Kidney tubule cell (primary cell): ENCODE measurements at places on chromosomes 6 and 20.

DNA sequence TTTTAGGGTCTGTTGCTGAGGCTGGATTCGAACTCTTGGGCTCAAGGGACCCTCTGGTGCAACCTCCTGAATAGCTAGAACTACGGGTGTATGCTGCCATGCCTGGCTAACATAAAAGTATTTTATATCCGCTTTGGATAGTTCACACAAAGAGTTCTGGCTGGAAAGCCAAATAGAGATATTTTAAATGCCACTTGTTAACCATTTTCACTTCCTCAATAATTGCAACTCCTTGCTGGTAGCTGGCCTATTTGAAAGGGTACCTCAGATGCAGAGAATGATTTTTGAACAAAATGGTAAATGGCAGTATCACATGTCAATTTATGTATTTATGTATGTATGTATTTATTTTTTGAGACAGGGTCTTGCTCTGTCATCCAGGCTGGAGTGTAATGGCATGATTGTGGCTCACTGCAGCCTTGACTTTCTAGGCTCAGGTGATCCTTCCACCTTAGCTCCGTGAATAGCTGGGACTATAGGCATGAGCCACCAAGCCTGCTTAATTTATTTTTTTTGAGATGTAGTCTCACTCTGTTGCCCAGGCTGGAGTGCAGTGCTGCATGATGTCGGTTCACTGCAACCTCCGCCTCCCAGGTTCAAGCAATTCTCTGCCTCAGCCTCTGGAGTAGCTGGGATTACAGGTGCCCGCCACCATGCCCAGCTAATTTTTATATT is 12.9 kb upstream of the JARID2 start:
- DNase-seq: no peak

- no peak for DNase-seq
Observed at GRCh38 chr6:65501045-65501444, 206.0 kb downstream of the EYS start.

- no peak for DNase-seq
Observed at GRCh38 chr20:59589086-59589684, 15.2 kb upstream of the PHACTR3 start.

DNA sequence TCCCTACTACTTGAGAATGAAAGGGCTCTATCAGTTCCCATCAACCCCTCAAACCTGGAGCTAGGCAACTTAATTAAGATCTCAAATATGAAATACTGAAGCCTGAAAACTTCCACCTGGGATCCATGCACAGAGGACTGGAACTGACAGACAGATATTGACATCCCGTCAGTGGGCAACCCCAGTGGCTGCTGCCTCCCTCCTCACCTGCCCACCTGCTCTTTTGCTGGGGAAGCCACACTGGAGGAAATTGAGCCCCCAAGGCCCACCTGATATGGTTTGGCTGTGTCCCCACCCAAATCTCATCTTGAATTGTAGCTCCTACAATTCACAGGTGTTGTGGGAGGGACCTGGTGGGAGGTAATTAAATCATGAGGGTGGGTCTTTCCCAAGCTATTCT is 192.8 kb downstream of the LRFN2 start:
- DNase-seq: no peak

- no peak for DNase-seq
Observed at GRCh38 chr20:25654487-25654886, 30.7 kb upstream of the NANP start.

- no peak for DNase-seq
Observed at GRCh38 chr20:32484225-32484957, 100.7 kb downstream of the NOL4L start.

- DNase-seq: no peak
Observed at GRCh38 chr6:94196891-94197290, 777.5 kb upstream of the EPHA7 start.

DNA sequence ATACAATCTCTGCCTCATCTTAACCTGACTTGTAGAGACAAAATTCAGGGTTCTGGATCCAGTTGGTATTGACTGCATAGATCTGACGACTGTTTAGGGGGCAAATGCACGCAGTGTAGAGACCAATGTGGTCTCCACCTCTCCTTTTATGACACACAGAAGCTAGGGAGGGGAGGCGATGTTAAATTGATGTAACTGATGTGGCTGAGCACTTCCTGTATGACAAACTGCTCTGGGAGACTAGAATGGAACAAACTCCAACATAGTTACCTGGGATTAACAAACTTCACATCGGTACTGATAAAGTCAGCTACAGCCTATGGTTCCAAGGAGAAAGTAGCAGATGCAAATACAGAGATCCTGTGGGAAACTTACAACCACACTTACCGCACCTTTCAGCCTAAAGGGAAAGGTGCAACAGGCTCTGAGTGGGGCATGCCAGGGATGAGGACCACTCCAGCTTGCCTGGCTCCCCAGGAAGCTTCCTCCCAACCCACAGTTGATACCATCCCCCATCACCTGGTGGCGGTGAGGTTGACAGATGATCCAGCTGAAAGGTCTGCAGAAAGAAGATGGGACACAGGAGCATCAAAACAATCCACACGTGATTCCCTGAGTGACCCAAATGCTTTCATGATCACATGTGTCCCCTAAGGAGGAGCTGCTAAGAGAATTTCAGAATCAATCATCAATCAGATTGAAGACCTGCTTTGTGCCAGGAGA is 60.6 kb upstream of the MRPS10 start:
- DNase-seq: no peak

GRCh38 chr6:2962004-2962403 is 9.4 kb downstream of the SERPINB6 start:
- peak; percentile 16 for DNase-seq

DNA sequence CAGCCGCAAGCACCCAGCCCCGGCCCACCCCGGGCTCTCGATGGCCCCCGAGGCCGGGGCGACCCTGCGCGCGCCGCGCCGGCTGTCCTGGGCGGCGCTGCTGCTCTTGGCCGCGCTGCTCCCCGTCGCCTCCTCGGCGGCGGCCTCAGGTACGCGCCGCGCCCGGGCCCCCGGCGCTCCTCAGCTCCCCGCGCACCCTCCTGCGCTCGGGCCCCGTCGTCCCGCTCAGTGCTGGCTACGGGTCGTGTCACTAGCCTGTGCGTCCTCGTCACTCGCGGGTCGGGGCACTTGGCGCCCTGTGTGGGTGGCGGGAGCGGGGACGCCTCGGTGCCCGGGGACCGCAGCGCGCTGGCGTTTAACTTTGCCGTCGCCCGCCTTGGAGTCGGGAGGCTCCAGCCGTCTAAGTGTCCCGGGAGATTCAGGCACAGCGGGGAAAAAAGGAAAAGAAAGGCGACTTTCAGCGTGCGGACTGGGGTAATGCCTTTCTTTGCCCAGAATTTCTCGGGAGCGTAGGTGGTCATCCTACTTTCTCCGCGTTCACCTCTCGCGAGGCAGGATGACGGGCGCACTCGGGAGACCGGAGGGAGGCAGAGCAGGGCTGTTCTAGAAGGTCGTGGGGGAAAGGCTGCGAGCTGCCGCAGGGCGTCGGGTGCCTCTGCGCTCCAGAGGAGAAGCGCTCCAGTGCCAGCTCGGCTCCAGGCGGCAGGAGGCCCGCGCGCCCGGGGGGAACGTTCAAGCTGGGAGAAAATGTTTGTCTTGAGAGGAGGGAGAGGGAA is 545 bp downstream of the FNDC1 start:
- DNase-seq: peak; percentile 26

DNA sequence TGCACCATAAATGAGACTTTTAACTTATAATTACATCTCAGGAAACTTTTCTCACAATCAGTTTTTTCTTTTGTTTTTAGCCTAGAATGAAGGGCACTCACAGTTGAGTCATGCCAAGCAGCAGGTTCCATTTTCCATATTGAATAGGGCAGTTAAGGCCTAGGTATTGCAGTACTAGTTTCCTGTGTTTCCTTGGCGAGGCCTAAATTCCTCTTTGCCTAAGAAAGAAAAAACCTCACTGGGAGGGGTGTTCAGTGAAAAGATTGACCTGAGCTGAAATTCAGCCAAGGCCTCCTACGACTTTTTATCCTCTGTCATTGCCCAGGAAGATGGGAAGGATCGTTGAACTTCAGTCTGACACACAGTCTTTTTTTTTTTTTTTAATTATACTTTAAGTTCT is 85.5 kb downstream of the IMPG1 start:
- DNase-seq: no peak

DNA sequence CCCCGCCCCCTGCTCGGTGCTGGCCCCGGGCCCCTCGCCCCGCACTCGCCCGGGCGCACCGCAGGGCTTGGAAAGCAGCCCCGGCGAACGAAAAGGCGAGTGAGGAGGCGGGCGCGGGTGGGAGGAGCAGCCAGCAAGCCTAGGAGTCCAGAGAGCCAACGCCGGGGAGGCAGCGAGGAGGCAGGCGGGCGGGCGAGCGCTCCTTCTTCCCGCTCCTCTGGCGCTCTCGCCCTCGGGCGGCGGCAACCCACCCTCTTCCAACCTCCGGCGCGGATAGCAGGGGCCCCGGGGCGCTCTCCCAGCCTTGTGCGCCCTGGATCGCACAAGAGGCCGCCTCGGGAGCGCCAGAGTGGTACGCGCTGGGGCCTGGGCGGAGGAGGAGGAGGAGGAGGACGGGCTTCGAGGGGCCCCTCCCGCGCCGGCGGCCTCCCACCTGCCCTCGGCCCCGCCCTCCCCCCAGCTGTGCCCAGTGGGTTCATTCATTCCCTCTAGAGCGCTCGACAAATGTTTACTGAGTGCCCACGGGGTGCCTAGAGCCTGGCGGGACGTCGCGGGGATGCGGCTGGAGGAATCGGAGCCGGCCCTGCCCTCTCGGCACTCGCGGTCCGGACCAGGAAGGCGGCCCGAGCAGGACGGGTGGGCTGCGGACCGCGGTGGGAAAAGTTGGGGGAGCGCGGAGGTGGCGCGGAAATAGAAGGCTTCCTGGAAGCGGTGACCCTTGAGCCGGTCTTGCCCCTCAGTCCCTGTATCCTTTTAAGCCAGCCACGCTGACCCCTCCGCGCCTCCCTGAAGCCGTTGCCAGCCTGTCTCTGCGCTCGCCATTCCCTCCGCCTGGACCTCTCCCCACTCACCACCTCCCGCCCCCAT is at the start of gene BMP7:
TSS of gene BMP7 (minus strand) at position 351 of the 867 bp plus-strand sequence. CDS start 519 bp downstream, outside the sequence.
- DNase-seq: no peak

- DNase-seq: no peak
Observed at GRCh38 chr20:5044075-5044620, 42.8 kb upstream of the SLC23A2 start.

DNA sequence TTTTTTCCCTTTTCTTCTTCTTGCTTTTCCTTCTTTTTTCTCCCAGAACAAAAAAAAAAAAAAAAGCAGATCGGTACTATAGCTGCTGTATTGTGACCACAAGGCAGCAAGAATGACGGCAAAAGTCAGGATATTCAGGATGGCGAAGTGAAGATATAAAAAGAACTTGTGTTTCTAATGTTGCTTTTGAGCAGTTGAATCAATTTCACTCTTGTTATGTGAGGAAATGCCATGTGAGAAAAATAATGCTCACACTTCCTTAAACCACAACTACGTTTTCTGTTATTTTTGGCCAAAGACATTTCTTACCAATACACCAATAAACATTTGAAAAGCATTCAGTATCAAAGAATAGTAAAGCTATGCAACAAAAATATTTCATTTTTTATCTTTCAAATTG is 510.5 kb downstream of the HACE1 start:
- no peak for DNase-seq

DNA sequence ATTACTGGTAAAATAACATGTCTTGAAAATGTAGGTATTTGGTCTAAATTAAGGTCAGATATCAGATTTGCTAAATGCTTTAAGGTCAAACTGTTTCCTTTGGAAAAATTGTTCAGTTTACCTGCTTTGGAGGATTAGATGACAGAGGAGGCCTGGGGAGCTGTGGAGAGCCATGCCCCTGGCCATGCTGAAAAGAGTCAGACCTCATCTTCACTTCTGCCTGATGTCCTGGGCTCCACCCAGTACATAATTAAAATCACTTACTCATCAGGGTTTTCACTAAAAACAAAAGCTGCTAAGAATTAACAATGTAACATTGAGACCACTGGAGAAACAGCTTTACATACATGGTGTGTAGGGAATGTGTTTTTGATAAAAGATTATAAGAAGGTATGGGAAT is 60.8 kb upstream of the UNC93A start:
- DNase-seq: no peak

- DNase-seq: no peak
Observed at GRCh38 chr6:108574457-108575141, 13.9 kb downstream of the FOXO3 start.

- DNase-seq: no peak
Observed at GRCh38 chr6:148711833-148712654, 34.8 kb upstream of the UST start.

GRCh38 chr6:131807321-131807643 is 538 bp upstream of the ENPP1 start:
- no peak for DNase-seq

DNA sequence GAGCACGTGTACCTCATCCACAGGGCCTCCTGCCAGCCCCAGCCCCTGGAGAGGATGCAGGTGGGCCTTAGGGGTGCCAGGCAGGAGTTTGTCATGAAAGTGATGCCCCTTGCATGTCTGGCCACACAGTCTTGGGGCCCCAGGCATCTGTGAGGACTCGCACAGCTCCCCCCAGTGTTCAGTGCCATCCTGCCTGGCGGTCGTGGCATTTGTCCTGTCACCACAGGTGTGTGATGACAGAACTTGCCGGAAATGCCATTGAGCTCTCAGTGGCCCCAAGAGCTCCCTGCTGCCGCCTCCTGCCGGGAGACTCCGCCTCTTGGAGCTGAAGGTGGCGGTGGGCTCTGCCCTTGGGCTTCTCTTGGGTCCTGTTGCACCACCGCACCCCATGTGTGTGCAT is 30.6 kb upstream of the ADRM1 start:
- DNase-seq: no peak

GRCh38 chr6:41427642-41428335 is 92.4 kb downstream of the NCR2 start:
- peak; percentile 53 for DNase-seq

- no peak for DNase-seq
Observed at GRCh38 chr6:149044528-149044927, 273.0 kb upstream of the TAB2 start.

- DNase-seq: peak; percentile 68
Observed at GRCh38 chr6:73722318-73723060, 26.5 kb downstream of the CD109 start.

DNA sequence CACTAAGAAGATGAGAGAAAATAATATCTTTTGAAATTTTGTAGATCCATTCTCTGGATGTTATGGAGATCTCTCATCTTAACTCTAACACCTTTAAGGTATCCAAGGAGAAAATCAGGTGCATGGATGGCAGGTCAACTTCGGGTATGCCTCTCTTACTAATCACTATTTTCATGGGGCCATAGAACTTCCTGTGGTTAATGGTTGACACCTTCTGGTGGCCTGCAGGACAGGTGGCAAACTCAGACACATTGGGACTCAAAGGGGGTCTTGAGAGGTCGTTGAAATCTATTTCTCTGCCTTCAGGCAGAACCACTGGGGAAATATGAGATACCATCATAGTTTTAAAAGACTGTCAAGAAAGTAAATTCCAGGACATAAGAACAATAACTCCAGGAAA is 76.5 kb downstream of the ADAT2 start:
- DNase-seq: no peak
